Smooth muscle cell of the coronary artery (primary cell): ENCODE measurements at places on chromosomes 16 and 17. TPM values are rescaled to one million over a fixed set of nuclear protein-coding genes. Genes with fewer than 3 reads are reported as not detected.

BRICD5 gene
- total RNA-seq: 2.9 and 4.0 TPM in 2 replicates

FNDC8 gene
- not detected in 2 replicates for total RNA-seq

DPEP3 gene
- not detected in 2 replicates for total RNA-seq

KRT9 gene
- total RNA-seq: not detected in 2 replicates

MAP3K3 gene
- total RNA-seq: 27.4 and 42.9 TPM in 2 replicates

CCDC92B gene
- not detected in 2 replicates for total RNA-seq

CLDN6 gene
- not detected in 2 replicates for total RNA-seq

ADAT1 gene
- 24.3 and 32.3 TPM in 2 replicates for total RNA-seq

FAM171A2 gene
- total RNA-seq: 2.5 and 4.0 TPM in 2 replicates

AIPL1 gene
- not detected in 2 replicates for total RNA-seq

TBC1D26 gene
- total RNA-seq: under 0.01 and 0.08 TPM in 2 replicates

LITAFD gene
- not detected in 2 replicates for total RNA-seq

SGSH gene
- total RNA-seq: 10.4 and 16.5 TPM in 2 replicates

BRCA1 gene
- 3.7 and 5.0 TPM in 2 replicates for total RNA-seq

GDPD1 gene
- 0.35 and 2.3 TPM in 2 replicates for total RNA-seq

OR3A3 gene
- total RNA-seq: not detected in 2 replicates

TMEM132E gene
- total RNA-seq: under 0.01 TPM in 1 of 2 replicates, not detected in the other

ATP2A3 gene
- total RNA-seq: 2.6 and 2.7 TPM in 2 replicates

PITPNC1 gene
- total RNA-seq: 3.5 and 5.9 TPM in 2 replicates

FGF11 gene
- total RNA-seq: 2.6 and 5.4 TPM in 2 replicates

KRT40 gene
- not detected in 2 replicates for total RNA-seq

CDH8 gene
- 9.5 TPM in 1 of 2 replicates, not detected in the other for total RNA-seq

ASGR2 gene
- not detected in 2 replicates for total RNA-seq

ALOX15B gene
- total RNA-seq: 0.12 TPM in 1 of 2 replicates, not detected in the other
